ENCODE measurements at places on chromosomes 3 and 15.

DNA sequence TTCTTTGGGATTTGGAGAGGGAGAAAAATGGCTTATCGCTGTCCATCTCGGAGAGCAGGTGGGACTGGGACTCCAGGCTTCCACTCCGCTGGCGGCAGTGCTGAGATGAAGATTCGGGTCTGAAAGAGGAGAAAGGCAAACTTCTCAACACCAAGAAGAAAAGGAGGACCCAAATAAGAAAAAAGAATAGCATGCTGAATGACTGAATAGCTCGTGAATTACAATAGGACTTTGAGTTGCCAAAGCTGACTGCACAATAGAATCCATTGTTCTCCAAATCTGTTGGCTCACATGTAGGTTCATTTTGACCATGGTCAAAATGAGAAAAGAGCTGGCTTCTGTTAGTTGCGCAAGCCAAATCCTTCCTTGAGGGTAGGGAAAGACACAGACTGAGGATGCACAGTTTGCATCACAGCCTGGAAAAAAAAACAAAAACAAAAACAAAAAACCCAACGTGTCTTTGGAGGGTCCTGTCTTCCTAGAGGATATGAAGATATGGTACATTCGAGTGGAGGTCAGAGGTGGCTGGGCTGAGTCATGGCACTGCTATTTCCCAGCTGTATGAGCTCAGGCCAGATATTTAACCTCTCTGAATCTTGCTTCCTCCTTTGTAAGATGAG is 59.3 kb upstream of the LMOD3 start:
- no peak for DNase-seq

DNA sequence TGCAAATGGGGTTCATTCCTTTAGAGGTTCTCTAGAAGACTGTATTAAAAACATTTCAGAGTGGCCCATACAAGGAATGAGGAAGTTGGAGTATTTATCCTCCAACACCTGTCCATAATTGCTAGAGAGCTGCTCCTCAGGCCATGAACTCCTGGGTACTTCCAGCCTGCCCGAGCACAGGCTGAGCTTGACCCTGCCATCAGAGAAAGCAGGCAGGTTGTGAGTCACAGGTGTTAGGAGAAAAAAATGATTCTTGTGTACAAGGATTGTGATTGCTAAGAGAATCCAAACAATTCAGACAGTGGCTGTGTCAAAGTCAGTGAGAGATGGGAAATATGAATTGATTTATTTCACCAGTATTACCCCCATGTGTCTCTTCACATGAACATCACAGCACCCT is 156.8 kb upstream of the GADL1 start:
- DNase-seq: no peak

DNA sequence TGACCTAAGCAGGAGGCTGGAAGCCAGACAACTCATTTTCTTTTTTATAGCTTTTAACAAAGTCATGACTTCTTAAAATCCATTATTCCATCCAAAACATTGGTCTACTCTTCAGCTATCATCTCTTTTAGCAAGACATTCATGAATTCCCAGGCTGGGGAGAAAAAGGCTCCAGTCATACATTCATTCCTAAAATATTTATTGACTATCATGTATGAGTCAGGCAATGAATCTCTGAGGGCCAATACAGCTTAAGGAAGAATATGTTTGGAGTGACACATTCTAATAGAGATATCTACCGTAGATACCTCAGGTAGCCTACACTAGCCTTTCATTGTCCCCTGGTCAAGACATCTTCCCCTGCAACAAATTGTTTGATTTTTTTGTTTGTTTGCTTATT is 196.4 kb upstream of the NANOGP8 start:
- DNase-seq: no peak

- no peak for DNase-seq
These were observed 258.1 kb upstream of the NECTIN3 start for GRCh38 chr3:110813541-110813940.

GRCh38 chr15:59649603-59650002 is 7.7 kb downstream of the GTF2A2 start:
- DNase-seq: no peak

- no peak for DNase-seq
These were observed 158.3 kb downstream of the FOXB1 start for GRCh38 chr15:60162251-60162967.

DNA sequence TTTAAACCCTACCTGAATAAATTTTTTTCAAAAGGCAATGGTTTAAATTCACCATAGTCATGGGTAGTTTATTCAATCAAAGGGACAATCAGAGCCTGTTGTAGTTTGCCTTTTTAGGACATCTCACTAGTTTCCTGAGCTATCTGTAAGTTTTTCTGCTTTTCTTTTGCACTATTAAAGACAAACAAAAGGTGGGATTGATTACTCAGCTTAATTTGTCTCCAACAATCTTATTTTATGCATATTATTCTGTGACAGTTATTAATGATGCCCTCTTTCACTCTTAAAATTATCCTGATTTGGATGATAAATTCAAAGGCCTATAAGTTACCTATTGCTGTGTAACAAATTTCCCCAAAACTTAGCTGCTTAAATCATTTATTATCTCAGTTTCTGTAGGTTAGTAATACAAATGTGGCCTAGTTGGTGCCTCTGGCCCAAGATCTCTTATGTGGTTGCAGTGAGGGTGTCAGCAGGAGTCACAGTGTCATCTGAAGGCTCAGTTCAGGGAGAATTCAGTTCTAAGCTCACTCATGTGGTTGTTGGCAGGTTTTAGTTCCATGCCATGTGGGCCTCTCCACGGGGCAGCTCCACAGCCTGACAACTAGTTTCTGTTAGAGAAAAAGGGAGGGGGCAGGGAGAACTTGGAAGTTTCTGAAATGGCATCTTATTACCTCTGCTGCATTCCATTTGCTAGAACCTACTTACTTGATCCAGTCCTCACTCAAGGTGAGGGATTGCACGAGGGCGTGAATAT is 16.0 kb downstream of the ARMC8 start:
- no peak for DNase-seq

- DNase-seq: no peak
These were observed 207.6 kb downstream of the GAP43 start for GRCh38 chr3:115830764-115831395.

DNA sequence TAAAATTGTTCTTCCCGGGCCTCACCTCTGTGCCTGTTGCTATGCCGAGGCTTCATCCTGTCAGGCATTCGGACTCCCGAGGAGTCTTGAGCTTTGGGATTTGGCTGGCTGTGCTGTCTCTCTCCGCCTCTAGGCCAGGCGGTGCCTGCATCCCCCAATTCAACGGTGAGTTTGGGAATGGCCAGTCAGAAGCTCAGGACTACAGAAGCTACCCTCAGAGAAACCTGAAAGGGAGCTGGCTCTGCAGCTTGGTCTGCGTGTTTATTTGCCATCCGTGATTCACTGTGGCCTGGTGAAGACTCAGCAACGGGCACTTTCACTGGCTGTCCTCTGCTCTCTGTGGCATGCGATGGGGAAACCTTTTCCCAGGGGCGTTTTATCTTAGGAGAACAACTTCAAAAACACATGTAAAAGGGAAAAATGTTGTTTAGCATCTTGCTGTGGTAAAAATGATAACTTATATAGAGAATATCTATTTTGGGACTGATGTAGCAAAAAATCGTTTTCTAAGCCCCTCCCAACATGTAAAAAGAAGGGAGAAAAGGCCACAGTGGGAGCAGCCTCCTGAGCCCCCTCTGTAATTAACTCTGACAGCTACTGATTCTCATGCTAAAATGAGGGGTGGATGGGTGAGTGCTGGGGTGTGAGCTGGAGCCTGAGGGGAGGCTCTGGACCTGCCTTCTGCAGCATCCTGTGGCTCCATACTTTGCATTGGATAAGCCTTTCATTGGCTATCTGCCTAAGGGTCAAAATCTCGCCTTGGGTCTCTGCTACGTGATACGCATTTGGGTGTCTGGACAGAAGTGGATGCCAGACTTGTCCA is 103.4 kb upstream of the KLHL25 start:
- DNase-seq: no peak

DNA sequence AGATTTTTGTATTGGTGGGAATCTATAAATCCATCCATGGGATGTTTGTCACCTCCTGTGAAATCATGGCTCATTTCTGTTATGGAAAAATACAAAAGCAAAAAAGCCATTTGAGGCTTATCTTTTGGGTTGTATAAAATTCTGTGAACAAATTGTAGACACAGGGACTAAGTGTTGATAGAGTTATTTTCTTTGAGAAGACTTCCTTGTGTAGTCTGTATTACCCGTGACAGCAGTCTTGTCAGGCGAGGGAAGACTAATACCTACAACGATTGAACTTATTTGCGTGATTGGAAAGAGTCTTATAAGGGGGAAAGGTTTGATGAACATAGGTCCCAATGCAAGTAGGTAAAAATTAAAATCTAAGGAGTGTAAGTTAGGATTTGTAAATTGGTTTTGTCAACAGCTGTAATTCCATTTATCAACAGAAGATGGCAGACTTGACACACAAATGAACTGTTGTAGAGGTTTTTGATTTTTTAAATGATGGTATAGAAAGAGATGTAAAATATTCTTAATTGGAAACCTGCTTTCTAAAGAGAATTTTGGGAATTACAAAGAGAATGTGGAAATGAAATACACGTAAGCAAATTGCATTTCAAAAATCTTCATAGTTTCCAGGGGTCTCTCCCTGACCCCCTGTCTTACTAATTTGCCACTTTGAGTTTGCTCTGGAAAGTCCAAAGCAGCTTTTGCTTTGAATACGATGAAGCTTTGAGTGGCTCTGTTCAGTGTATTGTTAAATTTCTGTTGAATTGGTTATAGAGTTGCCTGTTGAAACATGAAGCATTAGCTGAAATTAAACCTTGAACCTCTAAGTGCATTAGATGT is 33.2 kb downstream of the SLC25A26 start:
- no peak for DNase-seq

DNA sequence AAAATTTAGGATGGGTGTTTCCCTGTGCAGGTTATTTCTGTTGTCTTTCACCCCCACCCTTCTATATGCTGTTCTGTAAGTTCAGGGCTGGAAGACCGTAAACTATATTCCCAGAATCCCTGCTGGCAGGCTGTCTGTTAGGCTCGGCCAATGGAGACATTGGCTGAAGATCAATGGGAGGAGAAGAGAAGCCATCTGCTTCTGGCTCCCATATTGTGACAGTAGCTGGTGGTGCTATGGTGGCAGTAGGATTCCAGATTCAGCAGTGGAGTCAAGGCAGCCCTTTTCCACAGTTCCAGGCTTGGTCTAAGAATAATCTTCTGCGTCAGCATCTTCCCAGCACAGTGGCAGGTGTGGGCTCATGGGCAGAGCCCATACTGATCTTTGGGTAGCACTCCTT is 226.6 kb downstream of the ABHD5 start:
- DNase-seq: no peak

- DNase-seq: no peak
These were observed 34.1 kb upstream of the MASP1 start for GRCh38 chr3:187325632-187326031.

- no peak for DNase-seq
These were observed 7.2 kb downstream of the TMOD2 start for GRCh38 chr15:51758645-51759044.

- DNase-seq: peak; percentile 23
These were observed 36.8 kb upstream of the SEC13 start for GRCh38 chr3:10357592-10358308.

DNA sequence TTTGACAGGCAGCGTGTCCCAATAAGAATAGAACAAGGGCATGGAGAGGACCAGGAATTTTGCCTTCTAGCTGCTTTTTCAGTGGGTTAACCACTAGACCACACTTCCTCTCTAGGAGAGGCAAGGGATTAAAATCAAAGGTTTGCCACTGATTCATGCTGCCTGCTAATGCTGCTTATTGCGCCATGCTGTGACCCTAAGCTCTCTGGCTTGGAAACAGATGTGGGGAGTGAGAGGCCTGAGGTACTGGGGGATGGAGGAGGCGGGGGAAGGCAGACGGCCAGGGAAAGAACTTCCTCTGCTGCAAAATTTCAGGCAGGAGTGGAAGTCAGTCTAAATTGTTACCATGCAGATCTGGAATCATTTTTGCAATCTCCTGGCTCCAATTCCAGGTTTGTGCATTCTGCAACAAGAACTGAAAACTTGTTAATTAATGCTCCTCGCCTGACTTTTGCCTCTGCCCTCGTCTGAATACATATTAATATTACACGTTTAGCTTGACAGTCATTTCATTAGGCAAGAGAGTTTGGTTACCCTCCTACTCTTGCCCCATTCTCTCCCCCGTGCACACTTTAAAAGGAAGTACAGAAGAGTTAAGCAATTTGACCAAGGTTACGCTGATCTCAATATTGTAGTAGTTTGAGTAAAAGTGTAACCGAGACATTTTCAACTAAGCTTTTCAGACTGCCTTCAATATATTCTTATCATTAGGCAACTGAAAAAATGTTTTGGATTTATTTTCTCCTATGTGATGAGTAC is 121.7 kb upstream of the SPRED1 start:
- DNase-seq: peak; percentile 12

- no peak for DNase-seq
These were observed 67.1 kb downstream of the KBTBD12 start for GRCh38 chr3:127982155-127982554.

DNA sequence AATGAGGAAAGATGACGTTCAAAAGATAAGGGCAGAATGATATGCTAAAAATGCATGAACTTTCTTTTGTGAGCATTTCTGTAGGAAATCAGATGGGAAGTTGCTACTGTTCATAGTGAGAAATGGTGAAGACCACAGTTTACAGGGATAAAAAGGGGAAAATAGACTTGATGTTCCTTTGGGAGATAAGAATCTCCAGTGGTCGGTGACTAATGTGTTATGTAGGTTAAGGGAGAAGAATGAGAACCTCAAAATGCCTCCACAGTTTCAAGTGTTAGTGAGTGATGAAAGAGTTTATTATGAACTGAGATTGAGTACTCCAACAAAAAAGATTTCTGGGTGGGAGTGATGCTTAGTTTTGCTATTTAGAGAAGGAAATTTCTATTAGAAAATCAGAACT is 247.2 kb downstream of the LSAMP start:
- no peak for DNase-seq

GRCh38 chr3:165191491-165191890 is 4.7 kb downstream of the SLITRK3 start:
- no peak for DNase-seq

DNA sequence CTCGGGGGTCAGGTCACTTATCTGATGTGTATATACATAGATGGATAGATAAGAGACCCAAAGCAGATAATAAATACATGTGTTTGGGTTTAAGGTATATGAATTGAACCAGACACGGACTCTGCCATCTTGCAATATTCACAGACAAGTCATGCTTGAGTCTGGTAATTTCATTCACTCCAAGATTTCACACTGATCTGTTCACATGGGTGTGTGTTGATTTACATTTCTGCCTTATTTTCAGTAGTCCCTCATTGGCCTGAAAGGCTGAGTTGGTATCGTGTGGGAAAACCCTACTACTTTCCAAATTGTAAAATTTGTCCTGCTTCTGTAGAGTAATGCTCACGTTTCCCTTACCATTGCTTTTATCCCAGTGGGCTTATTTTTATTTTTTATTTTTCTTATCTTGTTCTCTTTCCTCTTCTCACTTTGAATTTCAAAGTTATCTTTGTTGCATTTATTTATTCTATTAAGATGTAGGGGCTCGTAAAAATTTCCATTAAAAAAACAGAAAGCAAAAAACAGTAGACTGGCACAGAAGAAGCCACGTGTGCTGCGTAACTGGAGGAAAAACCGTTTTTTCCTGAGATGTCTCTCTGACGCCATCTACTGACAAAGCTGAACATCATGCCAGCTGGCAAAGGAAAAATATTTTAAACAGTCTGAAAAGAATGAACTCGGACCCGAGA is 10.8 kb upstream of the MFSD1 start:
- DNase-seq: peak; percentile 25

Measured in nephron progenitor cell (in vitro differentiated cells).